ENCODE measurements at places on chromosomes 1 and 21.

DNA sequence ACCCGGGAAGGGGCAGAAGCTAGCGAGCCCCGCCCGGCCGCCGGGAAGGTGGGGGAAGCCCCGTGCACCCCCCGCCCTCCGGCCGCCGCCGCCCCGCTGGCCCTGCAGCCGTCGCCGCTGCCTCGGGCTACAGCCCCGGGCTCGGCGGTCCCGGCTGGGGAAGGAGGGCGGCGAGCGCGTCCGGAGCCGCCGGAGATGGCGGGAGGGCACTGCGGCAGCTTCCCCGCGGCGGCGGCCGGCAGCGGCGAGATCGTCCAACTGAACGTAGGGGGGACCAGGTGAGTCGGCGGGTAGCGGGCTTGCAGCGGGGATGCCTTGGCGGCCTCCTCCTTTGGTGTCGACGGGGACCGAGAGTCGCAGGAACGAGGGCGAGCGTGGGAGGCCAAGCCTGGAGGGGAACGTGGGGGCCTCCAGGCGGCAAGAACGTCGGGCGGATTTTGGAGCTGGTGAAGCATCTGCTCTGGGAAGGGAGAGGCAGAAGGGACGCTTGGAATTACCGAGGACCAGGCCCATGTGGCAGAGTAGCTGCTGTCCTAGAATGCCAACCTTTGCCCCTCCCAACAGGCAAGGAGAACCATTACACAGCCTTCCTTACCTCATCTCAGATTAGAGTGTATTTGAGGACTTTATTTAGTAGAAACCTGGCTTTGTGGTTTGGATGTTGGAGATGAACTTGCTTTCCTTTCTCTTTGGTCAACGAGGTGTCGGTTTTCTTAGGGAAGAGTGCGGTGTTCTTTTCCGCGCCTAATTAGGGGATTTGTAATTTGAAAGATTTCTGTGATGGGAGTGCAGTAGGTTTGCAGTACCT is 591 bp downstream of the KCTD3 start:
- no peak for DNase-seq

DNA sequence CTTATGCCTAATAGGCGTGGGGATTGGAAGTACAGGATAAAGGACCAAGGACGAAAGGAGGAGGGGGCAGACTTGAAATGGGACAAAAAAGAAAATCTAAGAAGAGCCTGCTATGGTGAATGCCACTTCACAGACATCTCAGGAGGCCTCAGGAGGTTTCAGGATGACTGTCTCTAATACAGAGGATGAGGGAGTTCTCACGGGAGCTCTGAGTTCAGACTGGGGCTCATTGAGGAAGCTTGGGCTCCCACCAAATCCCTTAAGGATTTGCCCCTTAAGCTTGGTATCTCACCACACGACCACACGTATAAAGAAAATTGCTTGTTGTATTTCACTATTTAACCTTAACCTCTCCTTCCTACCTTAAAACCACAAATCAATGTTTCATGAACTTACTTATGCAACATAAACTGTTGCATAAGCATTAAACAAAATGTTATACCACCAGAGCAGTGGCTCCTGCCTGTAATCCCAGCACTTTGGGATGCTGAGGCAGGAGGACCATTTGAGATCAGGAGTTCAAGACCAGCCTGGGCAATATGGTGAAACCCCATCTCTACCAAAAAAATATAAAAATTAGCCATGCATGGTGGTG is 12.4 kb downstream of the SLC30A1 start:
- no peak for DNase-seq

DNA sequence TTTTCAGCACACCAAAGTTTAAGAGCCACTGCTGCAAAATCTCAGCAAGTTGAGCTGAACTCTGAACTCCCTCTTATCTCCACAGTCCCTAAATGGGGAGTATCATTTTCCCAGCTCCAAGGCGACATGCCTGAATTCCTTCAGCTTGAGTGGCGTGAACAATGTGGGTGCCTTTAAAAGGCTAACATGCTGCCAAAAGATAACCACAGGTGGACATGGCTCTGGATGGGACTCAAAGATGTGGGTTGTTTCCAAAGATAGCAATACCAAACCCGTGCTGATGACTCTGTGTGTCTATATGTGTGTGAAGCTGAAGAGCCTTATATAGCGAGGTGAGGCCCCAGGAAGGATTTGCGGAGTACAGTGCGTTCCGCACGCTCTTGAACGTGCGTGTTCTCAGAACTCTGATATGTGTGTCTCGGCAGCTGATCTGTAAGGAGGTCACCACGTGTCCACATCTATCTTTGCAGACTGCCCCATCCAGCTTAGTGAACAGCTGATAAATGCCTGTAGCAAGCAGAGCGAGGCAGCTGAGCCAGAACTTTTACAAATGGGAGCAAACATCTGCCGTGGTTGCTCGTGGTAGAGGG is 189.2 kb downstream of the DYRK1A start:
- DNase-seq = no peak

- DNase-seq = no peak
Measured at GRCh38 chr1:189374816-189375215, 1102.8 kb downstream of the BRINP3 start.

DNA sequence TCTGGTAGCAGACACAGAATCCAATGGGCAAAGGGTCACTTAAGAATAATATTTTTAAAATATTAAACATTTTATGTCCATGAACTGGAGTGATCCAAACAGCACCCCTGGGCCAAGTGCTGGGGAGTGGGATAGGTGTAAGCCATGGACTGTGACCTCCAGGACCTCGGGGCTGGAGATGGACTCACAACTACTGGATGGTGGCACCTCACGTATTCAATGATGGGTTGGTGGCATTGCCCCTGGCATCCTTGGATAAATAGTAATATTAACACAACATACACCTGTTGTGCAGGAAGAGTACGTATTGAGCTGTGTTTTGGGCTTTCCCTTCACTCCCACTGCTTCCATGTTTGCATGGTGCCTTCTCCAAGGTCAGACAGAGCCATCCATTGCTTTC is 39.3 kb upstream of the TENT5C start:
- no peak for DNase-seq

- DNase-seq = no peak
Measured at GRCh38 chr1:89602871-89603404, 30.0 kb upstream of the LRRC8C start.

- no peak for DNase-seq
Measured at GRCh38 chr1:198773030-198773429, 134.2 kb downstream of the PTPRC start.

DNA sequence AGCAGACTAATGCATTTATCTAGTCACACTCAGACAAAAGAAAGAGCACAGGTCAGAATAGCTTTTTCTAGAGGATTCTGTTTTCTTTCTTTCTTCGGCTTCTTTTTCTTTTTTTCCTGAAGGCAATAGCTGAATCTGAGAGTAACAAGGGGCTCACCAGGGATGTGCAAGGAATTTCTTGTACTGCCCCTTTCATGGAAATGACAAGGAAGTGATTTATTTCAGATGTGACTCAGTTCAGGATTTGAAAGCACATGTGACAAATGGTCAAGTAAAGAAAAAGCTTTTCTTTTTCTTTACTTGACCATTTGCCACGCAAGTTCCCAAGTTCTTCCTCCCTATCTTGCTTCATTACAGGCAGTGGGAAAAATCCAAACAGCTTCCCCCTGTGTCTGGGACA is 202.0 kb downstream of the GABPA start:
- no peak for DNase-seq

GRCh38 chr1:41416081-41416480 is 54.8 kb downstream of the FOXO6 start:
- DNase-seq = no peak

DNA sequence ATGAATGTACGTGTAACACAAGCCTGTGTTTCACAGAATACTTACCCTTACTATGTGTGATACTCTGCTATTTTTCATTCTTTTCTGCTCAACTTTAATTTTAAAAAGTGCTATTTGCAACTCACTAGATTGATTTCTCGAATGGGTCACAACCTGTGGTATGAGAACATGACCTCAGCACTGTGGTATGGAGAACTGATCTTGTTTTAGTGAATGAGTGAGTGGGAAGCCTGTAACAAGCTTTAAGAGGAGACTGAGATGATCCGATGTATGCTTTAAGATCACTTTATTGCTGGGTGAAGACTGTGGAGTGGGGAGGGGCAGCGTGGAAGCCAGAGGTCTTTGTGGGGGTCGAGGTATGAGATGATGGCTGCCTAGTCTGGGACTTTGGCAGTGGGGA is 21.6 kb downstream of the MECR start:
- DNase-seq = no peak

DNA sequence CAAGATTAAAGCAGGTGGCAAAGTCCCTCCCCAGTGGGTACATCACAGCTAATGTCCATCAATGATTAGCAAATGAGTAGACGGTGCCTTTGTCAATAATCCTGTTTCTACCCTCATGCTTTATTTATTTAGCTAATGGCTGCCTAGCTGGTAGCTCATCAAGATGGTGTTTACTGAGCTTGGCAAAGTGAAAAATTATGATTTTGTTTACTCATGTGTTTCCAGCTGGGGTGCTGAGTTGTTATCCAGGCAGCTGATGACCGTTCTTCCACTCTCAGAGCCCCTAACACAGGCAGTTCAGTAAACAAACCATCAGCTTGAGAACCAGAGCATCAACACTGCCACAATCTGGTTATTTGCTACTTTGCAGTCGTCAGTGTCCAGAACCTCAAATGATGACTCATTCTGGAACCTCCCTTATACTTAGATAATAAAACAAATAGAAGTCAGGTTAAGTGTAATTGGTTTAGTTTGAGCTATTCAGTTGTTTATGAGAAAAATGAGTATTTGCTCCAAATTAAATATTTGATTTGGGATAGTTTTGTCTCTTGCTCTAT is 163.9 kb downstream of the ST6GALNAC5 start:
- DNase-seq = no peak

DNA sequence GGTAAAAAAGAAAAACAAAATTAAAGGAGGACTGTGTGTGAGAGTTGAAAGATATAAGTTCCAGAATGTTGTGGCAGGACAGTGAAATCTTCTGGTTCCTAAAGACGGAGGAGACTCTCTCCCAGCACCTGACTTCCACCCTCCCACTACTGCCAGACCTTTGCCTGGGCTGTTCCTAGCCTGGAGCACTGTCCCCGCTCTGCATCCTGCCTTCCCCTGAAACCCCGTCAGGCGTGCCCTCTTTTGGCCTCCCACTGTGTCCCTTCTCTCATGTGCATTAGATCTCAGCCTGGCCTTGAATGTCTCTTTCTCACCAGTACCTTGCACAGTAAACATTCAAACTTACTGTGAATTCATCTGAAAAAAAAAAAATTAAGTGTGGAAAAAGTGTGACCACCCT is 74.1 kb downstream of the VPS26C start:
- no peak for DNase-seq

- DNase-seq = no peak
Measured at GRCh38 chr1:228496084-228496483, 8.9 kb downstream of the RNF187 start.

DNA sequence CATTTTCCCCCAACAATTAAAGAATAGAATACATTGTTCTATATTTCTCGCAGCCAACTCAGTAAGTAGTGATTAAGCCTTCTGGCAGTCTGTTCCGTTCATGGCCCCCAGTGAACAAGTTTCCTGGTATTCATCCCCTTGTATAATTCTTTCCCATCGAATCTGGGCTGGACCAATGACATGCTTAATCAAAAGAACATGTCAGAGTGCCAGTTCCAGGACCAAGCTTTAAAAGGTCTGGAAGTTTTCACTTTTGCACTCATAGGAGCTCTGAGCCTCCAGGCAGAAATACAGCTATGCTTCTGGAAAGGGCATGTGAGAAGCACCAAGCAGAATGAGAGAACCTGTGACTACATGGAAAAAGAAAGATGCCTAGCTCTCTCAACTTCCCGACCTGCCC is 22.5 kb upstream of the DPYD start:
- no peak for DNase-seq

- no peak for DNase-seq
Measured at GRCh38 chr1:240413732-240414131, 198.2 kb downstream of the GREM2 start.

DNA sequence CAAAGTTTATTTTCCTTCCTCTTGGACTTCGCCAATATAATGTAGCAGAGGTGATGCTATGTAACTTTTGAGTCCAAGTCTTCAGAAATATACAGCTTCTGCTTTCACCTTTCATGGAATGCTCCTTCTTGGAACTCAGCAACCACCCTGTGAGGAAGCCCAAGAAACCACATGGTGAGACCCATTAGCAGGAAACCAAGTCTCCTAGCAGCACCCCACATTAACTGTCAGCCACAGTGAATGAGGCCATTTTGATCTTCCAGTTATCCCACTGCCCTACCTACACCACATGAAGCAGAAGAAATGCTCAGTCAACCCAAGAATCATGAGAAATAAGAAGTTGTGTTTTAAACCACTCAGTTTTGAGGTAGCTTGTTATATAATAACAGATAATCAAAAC is 58.2 kb downstream of the PAPPA2 start:
- no peak for DNase-seq

DNA sequence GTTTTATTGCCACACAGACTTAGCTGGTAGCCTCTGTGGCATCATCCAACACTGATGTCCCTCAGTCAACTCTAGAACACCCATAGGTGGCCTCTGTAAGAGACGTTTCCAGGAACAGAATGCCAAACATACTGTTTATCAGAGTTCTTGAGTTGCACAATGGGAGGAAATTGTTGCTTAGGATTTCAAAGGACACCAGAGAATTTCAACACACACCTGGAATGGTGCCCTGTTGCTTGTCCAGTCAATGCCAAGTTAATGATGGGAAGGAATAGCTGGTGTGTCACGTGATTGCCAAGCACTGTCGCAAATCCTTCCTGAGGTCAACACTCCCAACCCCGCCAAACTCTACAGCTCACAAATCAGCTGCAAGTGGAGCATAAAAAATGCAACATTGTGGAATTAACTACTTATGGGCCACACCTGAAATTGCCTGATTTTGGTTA is 28.6 kb upstream of the DUSP23 start:
- DNase-seq = no peak

- no peak for DNase-seq
Measured at GRCh38 chr1:117501281-117501680, 104.6 kb upstream of the TENT5C start.

All from CD4-positive, alpha-beta T cell treated with Interleukin-6 at 100 ng/mL for 8 hours (primary cell).